Left renal pelvis (tissue), 4 donors: ENCODE measurements at places on chromosomes 4 and X. TPM values are rescaled to one million over a fixed set of nuclear protein-coding genes. Genes with fewer than 3 reads are reported as not detected.

XKRX gene
- 0.43 TPM for polyA plus RNA-seq

DNA sequence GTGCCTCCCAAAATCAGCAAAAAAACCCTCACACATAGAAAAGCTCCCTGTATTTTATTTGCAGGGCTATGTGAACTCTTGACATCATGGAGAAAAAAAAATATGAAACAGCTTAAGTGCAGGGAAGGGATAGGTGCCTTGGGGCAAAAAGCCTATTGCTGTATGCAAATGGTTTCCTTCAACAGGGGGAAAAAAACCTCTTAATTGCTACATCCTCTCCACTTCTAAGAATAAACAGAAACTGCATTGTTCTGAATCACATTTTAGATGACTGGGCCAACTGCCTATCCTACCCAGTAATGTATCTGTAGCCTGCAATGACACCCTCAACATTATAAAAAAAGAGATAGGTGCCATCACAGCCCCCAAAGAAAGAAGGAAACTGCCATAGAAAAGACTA is 229.4 kb upstream of the GALNTL6 start:
- DNase-seq: no peak

DSPP gene
- not detected for polyA plus RNA-seq

EXOC1L gene
- polyA plus RNA-seq: not detected

GAGE13 gene
- not detected for polyA plus RNA-seq

- DNase-seq: no peak
Measured at GRCh38 chr4:173208420-173208819, 39.8 kb downstream of the GALNT7 start.
